ENCODE measurements at places on chromosomes 5 and 9. TPM values are rescaled to one million over a fixed set of nuclear protein-coding genes. Genes with fewer than 3 reads are reported as not detected.
A peak's percentile ranks its signal among the peaks of the same experiment; 100 is the strongest.

GRCh38 chr5:127412698-127413097 lies 104.7 kb upstream of the PRRC1 start:
- DNase-seq: no peak

GRCh38 chr9:134618163-134618832 lies 23.3 kb upstream of the COL5A1 start:
- DNase-seq: peak; percentile 74

GRCh38 chr5:15604986-15605385 lies 105.0 kb downstream of the FBXL7 start:
- DNase-seq: no peak

- DNase-seq: no peak
Measured at GRCh38 chr5:123795688-123796087, 283.7 kb downstream of the CSNK1G3 start.

DNA sequence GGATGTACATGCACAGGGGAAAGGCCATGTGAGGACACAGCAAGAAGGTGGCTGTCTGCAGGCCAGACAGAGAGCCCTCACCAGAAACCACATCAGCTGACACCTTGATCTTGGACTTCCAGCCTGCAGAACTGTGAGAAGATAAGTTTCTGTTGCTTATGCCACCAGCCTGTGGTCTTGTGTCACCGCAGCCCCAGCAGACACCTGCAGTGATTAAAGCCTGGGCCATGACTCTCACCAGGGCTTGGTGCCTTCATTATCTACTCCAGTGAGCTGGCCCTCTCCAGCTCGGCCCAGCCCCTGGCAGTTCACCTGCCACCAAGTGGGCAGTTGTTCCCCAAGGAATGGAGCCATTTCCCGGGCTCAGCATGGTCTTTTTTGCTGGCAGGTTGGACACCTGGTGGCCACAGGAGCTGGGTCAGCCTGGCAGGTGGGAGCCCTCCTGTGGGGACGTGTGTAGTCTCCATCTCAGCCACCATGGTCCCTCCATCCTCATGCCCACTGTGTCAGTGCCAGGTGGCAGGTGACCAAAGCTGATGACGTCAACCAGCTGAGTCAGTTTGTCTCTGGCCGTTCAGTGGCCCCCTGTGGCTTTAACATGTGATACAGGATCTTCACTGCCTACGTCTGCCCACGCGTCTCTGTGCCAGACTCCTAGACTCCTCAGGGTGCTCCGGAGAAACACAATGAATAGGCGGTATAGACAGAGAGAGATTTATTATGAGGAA lies 99.9 kb upstream of the PPP1R26 start:
- DNase-seq: no peak

DNA sequence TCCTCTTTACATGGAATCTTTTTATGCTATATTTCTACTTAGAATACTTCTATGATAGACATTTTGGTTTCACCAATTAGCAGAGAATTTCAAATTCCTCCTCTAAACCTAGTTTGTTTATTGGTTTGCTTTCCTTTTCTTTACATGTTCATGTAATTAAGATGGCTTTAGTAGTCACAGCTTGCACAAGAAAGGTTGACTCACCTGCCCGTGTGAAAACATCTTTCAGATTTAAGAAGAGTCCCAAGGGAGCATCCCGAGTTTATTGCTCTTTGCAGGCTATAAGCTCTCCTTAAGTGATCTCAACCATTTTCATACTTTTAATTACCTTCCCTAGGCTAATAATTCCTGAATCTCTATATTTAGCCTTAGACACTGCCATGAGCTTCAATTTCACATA lies 28.9 kb downstream of the TYRP1 start:
- DNase-seq: no peak

DNA sequence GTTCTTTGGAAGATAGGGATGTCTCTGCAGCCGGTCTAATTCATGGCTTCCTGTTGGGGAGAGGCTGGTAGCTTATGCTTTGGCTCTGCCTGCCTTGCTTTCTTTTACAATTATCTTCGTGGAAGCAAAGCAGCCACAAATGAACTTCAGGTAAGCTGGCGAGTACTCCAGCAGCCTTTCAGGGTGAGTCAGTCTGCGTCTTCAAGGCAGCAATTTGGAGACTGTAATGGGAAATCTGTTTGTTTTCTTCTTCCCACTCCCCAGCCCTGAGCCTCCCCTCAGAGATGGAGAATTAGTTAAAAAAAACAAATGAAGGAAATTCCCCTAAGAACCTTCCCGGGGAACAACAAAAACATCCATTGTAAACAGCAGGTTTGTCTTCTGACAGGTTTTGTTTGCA lies 100.1 kb downstream of the PSAT1 start:
- no peak for DNase-seq

Gene PDE6A
- total RNA-seq: not detected

Gene GPR151
- total RNA-seq: not detected
